ENCODE measurements at places on chromosomes 12 and 14.

- DNase-seq, result peak; percentile 81
Observed at GRCh38 chr14:92951912-92952471, 29.0 kb downstream of the CHGA start.

DNA sequence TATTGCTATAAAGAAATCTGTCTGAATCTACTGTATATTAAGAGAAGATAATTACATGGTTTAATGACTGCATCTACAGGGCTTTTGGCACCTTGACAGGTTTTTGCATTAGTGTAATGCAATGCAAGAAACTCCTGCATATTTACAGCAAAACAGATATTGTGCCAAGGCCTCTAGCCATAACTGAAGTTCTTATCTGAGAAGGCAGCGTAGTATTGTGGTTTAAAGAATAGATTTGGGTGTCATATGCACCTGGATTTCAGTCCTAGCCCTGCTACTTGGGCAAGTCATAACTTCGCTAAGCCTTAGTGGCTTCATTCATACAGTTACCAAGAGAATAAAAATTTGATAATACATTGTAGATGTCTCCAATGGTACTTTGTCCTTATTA, 350.1 kb downstream of the CCDC91 start:
- DNase-seq, result no peak

GRCh38 chr14:80504781-80505180, 293.5 kb upstream of the DIO2 start:
- no peak for DNase-seq

GRCh38 chr12:73935817-73936216, 601.8 kb upstream of the ATXN7L3B start:
- DNase-seq, result peak; percentile 64
